Activated CD8-positive, alpha-beta memory T cell treated with anti-CD3 and anti-CD28 coated beads for 48 hours (primary cell): ENCODE measurements at places on chromosomes 7 and 10.

GRCh38 chr7:74518041-74518440 lies 64.3 kb downstream of the GTF2IRD1 start:
- no peak for DNase-seq

DNA sequence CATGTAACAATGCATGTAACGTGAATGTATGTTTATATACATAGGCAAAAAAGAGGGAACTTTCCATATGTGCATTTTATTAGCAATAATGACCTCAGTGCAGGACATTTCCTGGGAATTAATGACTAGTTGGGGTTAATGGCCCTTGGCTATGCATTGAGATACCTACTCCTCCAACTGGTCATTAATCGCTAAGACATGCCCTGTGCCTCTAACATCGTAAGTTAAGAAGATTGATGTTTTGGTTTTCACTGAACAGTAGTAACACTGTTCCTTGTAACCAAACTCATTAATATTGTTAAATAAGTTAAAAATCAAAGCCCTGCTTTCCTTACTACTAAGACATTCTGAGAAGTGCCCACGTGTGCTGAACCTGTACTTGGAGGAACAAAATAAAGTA lies 61.7 kb downstream of the SEMA3D start:
- DNase-seq = no peak

DNA sequence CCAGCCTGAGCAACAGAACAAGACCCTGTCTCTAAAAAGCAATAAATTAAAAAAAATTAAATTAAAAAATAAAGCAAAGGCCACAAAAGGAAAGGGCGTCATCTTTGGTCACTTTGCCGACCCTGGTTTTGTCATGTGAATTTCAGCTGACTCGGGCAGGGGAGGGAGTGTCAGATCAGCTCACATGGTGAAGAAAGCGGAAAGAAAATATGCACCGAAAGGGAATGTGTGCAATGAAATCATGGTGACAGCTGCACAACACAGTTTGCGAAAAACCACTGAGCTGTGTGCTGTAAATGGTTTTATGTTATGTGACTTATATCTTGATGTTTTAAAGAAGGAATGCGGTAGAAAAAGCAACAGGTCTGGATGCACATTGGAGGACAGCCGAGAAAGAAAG lies 39.8 kb downstream of the RCC1L start:
- DNase-seq = no peak

DNA sequence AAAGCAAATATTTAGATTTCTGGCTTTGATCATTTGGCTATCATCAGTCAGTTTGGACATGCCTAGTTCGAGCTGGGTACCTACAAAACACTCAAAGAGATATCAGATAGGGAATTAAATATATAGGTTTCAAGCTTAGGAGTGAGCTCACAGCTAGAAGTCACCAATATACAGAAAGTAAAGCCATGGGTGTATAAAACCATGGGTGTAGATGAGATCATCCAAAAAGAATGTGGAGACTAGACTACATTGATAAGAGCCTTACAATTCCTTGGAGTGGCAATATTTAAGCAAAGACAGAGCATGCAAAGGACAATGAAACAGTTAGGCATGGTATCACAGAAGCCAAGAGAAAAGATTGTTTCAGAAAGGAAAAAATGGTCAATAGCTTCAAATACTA lies 7.2 kb upstream of the RALA start:
- no peak for DNase-seq

GRCh38 chr7:107167483-107168232 lies 1.1 kb upstream of the HBP1 start:
- no peak for DNase-seq

DNA sequence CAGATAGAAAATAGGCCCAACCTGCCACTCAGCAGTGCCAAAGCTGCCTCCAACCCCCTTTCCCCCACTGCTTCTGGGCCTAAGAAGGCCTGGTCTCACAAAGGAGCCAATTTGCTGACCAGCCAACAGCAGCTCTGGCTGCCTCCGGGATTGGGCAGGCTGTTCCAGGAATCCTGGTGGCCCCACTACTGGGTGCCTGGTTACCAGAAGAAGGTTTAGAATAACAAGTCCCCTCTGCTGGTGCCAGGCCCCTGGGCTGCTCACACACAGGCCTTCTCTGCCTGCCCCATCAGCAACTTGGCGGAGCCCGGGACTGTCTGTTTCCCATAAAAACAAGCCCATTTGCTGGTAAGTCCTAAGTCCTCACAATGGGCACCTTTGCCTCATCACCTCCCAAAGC lies 1.2 kb downstream of the PHKG1 start:
- no peak for DNase-seq

GRCh38 chr10:114279289-114279688 lies 40.2 kb downstream of the VWA2 start:
- no peak for DNase-seq

GRCh38 chr10:1035201-1035600 lies 9.5 kb upstream of the IDI2 start:
- no peak for DNase-seq

GRCh38 chr7:155810770-155811559 lies 1.3 kb downstream of the SHH start:
- no peak for DNase-seq

DNA sequence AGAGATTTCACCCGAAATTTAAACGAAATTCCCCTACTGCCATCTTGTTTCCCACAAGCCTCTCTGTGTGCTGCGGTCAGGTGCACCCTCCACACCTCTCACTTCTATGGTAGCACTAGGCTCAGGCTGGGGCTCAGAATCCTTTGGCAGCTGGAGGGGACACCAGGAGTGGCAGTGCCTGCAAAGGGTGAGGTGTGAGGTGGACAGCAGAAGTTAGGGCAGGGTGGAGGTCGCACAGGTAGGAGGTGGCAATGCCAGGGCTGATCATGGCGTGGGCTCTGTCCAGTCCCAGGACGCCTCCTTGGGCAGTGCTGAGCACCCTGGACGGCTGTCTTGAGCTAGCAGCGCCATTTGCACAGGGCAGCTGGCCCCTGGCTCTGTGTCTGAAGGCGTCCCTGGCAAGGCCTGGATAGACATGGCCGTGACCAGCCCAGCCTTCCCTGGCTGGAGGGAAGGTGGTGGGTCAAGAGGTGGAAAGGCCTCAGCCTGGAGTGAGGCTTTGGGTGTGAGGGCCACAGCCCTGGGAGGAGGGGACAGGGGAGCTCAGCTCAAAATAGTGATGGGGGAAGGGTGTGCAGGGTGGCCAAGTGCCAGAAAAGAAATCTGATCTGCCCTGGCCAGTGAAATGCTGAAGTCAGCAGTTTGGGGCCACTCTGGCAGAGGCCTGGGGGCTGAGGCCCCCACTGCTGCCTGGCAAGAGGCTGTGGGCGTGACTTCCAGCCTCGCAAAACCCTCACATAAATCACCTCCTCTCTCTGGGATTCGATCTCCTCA lies 40.0 kb downstream of the ZCCHC24 start:
- no peak for DNase-seq

GRCh38 chr10:127945341-127945758 lies 38.4 kb downstream of the PTPRE start:
- no peak for DNase-seq

GRCh38 chr10:119614686-119615085 lies 17.9 kb upstream of the TIAL1 start:
- no peak for DNase-seq

DNA sequence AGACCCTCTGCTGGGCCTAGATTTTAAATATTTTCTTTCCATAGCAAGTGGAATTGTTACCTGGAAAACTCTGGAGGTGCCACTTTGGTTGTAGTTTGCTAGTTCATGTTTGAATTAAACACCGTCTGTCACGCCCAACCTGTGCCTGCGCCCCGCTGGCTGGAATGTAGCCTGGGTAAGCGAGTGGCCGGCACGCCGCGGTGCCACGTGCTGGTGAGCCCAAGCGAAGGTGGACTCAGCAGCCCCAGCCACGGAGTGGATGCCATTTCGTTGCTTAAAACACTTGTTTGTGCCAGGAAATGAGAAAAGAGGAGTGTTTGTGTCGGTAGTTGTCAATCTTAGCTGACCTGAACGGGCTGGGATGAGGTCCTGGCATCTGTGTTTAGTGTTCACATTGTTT lies 2.7 kb downstream of the GET4 start:
- DNase-seq = no peak

DNA sequence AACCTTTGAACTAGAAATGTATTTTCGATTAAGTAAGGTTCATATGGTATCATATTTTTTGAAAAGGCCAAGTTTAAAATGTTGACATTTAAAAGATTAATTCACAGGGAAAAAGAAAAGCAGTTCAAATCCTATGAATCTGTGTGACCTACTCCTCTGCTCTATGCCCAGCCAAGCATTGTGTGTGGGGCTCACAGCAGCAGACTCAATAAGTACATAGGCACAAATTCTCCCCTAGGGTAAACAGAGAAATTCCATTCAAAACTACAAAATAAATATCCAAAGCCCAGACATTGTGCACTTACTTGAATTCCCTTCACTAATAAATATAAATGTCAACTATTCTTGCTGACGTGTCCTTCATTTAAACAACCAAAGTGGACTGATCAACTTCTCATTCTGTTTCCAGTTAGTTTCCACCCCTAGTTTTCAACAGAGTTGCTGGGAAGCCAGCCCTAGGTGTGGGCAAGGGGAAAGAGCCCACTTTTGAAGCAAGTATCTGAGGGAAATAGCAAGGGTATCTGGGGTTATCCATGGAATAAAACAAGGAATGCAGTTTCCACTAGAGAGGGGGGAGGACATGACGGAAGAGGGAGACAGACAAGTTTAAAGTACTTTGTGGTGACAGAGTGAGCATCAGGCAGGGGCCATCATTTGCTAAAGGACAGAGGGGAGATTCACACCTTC lies 533.3 kb downstream of the SORCS1 start:
- DNase-seq = no peak
